ENCODE measurements at places on chromosomes 4 and X.

GRCh38 chrX:10633722-10634121 lies 13.3 kb upstream of the MID1 start:
- no peak for DNase-seq

- DNase-seq, result no peak
These were observed 5.7 kb upstream of the SCOC start for GRCh38 chr4:140367738-140368137.

DNA sequence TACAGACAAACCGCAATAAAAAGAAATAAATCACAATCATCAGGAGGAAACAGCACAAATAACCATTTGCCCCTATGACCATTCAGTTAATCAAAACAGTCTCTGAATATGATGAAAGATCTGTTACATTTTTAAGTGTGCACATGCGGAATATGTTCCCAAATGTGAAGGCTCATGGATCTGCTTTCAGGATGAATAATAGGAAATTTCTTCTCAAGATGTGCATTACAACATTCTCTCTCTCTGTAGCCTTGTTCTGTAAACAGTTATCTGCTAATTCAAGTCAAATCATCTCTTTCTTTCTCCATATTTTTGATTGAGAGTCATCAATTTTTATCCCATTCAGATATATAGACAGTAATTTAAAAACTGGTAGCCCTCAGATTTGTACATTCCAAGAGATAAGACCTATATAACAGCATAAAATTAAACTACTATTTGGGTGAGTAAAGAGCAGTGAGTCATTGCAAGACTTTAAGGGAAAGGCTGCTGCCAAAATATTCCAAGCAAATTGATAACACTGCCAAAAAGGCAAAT lies 433.9 kb upstream of the ATOH1 start:
- no peak for DNase-seq

DNA sequence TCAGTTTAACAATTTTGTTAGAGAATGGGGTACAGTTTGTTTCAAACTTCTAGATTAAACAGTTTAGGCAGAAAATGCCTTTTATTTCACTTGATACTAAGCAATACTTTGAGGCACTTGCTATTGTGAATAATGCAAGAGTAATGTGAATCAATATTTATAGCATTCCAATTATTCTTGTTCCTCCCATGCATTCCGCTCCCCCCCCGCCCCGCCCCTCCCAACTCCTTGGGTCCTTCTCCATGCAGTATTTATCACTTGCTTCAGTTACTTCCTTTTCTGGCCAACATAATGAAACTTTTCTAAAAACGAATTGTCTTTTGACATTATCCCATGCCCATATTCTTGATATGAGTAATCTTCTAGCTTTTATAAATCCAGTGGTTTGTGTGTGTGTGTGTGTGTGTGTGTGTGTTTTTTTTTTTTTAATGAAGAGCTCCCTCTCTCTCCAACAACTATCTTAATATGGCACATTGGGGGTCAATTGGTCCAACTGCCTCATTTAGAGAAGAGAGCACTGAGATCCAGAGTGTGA lies 1.6 kb downstream of the BANK1 start:
- DNase-seq, result no peak

Data from NCI-H2081 (cell line).